ENCODE measurements at places on chromosomes 2 and 18.

GRCh38 chr2:39202639-39203369 lies 41.0 kb downstream of the CDKL4 start:
- DNase-seq = no peak

GRCh38 chr2:9264301-9264700 lies 57.7 kb downstream of the ASAP2 start:
- no peak for DNase-seq

DNA sequence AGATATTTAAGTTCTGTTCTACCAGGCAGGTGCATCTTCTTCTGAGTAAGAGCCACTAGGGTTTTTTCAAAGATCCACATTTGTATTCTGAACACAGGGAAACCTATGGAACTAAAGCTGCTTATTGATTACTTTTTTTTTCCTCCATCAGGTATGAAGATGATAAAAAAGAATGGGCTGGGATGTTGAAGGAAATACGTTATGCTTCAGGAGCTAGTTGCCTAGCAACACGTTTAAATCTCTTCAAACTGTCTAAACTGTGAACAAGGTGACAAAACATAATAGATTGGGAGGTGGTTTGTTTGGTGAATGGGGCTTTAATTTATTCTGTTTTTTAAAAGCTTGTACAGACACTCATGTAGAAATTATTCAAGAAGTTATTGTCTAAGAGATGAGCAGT lies 15.9 kb downstream of the KLHL41 start:
- DNase-seq = no peak

DNA sequence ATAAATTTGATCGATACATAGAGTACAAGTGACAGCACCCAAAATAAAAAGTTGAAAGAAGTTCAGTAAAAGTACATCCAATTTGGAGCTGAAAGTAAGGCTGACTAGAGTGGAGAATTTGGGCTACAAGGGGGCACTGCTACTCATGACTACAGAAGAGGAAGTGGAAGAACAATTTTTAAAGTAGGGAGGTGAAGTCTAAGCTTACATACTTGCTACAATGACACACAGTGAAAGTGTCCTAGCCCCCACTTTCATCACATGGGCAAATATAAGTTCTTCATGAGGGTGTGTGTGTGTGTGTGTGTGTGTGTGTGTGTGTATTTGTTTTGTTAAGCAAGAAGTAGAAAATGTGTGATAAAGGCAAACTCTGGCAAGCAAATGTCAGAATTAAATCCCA lies 45.7 kb downstream of the MAP3K2 start:
- DNase-seq = no peak

DNA sequence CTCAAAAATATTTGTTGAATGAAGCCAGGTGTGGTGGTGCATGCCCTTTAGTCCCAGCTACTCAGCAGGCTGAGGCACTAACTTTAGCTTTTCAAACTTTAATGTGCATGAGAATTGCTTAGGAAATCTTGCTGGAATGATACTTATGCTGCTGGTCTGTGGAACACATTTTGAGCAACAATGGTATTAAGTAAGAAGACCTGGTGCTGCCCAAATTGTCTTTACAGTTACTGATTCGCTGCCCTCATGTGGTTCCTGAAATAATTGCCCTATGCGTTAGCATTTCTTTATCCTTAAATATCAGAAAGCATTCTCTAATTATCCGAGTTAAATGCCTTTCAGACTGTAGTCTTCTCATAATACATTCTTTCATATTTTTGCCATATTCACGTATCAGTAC lies 76.0 kb upstream of the SESTD1 start:
- DNase-seq = peak; percentile 48

GRCh38 chr2:201021914-201022313 lies 49.6 kb downstream of the HYCC2 start:
- no peak for DNase-seq

DNA sequence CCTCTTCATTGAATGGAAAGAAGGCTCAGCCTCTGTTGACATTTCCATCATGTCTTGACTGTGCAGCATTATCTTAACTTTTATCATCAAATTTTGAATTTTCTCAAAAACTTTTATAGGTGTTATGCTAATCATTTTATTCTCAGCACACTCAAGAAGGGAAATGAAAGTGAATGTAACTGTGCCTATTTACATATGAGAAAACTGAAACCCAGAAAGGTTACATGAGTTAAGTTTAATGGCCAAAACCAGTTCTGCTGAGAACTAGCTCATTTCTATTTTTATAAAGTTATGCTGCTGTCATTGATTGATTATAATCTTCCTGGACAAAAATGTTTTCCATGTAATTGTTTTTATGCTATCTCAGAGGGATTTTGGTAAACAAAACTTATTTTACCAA lies 618.8 kb upstream of the NRXN1 start:
- no peak for DNase-seq

DNA sequence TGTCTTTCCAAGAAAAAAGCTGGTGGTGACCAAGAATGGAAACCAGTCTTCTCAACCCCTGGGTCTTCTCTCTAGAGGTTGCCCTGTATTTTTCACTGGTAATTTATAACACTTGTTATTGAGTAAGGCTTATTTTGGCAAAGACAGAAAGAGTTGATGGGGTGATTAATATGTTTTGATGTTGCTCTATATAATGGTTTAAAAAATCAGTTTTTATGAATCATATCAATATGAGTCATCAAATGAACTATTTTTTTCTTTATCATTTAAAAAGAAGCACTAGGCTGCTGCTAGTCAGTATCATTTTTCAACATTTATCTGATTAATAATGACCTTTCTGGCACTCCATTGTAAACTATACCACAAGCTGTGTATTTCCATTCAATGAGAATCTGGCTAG lies 1142.2 kb downstream of the LRP1B start:
- DNase-seq = no peak

GRCh38 chr2:127619877-127620705 lies 25.9 kb upstream of the GPR17 start:
- no peak for DNase-seq
